ENCODE measurements at places on chromosomes 3 and 15.

- no peak for DNase-seq
Observed at GRCh38 chr15:66498501-66499386, 1.2 kb upstream of the SNAPC5 start.

DNA sequence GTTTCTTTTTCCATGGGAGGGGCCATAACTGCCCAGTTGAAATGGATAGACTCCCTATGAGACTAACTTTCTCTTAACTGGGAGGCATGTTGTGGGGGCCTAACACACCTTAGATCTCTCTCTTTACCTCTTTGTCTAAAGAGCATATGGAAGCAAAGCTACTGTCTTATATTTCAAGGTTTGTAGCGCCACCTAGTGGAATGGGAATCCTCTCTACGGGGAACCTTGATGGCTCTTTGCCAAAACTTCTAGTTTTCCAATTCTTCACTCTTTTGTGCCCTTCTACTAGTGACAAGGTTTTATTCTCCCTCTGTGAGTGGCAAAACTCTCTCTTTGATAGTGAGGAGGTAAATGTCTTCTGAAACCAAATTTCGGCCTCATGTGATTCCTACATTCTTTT lies 1030.4 kb upstream of the CADM2 start:
- no peak for DNase-seq

DNA sequence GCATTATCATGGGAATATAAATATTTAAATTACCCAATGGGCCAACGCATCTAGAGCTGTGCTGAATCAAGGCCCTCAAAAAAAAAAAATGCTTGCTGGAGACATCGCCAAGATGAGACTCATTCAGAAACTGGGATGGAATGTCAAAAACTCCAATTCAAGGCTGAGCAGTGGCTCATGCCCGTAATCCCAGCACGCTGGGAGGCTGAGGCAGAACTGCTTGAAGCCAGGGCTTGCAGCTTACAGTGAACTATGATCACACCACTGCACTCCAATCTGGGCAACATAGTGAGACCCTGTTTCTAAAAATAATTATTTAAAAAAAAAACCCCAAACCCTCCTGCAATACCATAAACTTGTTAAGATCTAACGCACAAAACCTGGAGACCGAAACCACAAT lies 3.1 kb upstream of the CACNA1D start:
- no peak for DNase-seq

GRCh38 chr3:111260878-111261277 lies 189.3 kb downstream of the NECTIN3 start:
- no peak for DNase-seq

- no peak for DNase-seq
Observed at GRCh38 chr15:44719293-44719999, 8.1 kb downstream of the B2M start.

GRCh38 chr3:167978071-167978470 lies 117.7 kb downstream of the GOLIM4 start:
- DNase-seq = no peak

DNA sequence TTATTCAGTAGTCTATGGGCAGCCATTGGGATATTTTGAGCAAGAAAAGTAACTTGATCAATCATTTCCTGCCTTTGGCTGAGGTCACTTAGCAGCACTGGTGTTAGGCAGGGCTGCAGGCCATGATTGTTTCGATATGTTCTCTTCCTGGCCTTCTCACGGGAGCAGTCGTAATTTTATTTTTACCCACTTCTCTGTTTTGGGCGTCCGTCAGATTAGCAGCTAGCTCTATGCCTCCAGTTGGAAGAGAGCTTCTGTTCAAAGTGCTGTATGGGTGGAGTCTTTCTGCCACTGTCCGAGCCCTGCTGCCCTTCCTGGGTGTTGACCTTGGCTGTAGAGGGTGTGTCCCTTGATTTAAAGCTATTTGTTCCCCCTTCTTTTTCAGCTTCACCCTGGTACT lies 123.4 kb upstream of the ROPN1 start:
- no peak for DNase-seq

DNA sequence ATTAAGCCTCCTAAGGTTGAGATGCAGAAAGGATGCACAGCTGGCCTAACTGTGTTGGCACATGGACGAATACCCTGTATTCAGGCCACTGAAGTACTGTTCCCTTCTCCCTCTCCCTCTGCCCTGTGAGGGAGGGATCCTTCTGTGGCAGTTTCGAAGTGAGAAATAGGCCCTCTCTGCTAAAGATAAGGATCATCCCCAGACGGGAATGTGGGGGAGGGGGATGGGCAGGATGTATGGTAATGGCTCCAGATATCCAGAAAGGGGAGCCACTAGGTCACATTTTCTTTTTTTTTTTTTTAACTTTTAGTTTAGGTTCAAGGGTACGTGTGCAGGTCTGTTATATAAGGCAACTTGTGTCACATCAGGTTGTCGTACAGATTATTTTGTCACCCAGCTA lies 463.1 kb downstream of the TBL1XR1 start:
- DNase-seq = no peak

DNA sequence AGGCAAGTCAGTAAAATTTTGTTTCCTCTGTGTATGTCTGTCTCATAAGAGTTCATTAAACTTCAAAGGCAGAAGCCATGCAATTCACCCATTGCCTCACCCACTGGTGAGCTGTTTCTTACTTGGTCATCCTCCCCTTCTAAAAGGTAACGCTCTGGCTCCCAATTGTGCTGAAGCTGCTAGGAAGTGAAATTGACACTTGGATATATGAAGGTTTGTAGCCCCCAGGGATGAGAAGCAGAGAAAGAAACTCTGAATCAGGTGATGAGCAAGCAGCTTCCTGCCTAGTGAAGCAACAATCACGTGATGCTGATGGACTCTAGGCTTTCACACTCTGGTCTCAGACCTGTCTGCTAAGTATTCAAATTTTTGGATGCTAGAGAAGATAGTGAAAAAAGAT lies 70.7 kb downstream of the CD200R1L start:
- DNase-seq = no peak

DNA sequence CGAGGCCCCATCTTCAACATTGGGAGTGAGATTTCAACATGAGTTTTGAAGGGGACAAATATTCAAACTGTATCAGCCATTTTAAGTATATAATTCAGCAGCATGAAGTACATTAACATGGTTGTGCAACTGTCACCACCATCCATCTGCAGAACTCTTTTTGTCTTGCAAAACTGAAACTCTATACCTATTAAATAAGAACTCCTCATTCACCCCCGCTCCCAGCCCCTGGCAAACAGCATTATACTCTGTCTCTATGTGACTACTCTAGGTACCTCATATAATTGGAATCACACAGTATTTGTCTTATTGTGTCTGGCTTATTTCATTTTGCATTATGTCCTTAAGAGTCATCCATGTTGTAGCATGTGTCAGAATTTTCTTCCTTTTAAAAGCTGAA lies 110.1 kb downstream of the MAP2K5 start:
- no peak for DNase-seq

GRCh38 chr3:194069421-194070219 lies 66.3 kb upstream of the HES1 start:
- no peak for DNase-seq

DNA sequence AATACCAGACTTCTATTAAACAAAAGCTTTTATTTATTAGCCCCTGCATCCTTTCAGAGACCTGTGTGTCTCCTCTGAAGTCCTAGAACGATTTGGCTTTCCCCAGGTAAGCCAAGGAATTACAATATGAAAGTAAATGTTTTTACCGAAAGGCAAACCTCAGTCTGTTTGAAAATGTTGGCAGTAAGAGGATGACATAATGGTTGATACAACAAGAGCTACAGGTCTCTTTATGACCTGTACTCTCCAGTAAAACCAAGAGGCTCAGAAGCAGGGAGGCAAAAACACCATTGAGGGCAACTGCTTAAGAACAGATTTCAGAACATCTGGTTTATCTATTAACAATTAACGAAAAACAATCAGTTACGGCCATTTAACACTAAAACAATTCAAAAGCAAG lies 107.8 kb downstream of the ADAM10 start:
- no peak for DNase-seq

GRCh38 chr3:107986505-107986904 lies 104.3 kb downstream of the CD47 start:
- no peak for DNase-seq

- DNase-seq = no peak
Observed at GRCh38 chr15:60473135-60473534, 5.8 kb downstream of the ICE2 start.

GRCh38 chr15:25177955-25178801 lies 223.4 kb downstream of the SNRPN start:
- peak; percentile 5 for DNase-seq

DNA sequence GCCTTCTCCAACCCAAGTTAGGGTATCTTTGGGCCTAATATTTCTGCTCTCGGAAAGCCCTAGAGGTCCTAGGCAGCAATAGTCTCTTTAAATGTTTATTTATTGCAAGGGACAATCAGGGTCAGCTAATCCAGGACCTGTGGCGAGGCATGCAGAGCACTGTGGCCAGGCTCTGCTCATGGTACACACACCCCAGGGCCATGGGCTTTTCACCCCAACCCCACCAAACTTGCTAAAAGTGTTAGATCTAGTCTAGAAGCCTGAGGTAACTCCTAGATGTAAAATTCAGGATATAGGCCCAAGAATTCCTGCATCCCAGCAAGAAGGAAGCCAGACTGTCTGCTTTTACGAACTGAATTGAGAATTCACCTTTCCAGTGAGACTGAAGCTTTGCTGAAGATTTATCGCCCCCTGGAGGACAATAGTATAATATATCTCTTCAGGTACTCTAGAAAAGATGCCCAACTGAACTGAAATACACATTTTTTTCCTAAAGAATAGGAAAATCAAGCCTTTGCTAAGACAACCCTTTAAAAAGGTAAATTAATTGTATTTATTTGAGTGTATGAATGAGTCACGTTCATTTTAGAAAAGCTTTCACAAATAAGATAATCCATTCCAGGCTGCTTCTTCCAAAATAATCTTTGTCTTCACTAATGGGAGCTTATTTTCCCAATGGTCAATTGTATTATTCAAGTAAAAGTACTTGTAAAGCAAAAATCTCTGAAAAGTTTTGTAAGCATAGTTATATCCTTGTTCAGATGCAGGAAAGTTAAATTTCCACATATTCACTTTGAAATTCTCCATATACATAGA lies 89.8 kb downstream of the LRRC3B start:
- peak; percentile 11 for DNase-seq

DNA sequence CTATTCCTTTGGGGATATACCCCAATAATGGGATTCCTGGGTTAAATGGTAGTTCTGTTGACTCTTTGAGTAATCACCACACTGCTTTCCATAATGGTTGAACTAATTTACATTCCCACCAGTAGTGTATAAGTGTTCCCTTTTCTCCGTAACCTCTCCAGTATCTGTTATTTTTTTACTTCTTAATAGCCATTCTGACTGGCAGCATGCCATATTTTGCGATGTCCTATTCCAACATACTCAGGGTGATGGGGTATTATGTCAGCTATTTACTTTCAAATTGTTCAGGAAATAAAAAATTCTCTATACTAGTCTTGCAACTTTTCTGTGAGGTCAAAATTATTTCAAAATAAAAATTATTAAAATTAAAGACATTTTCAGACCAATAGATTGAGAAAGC lies 9.1 kb upstream of the PARP14 start:
- no peak for DNase-seq

DNA sequence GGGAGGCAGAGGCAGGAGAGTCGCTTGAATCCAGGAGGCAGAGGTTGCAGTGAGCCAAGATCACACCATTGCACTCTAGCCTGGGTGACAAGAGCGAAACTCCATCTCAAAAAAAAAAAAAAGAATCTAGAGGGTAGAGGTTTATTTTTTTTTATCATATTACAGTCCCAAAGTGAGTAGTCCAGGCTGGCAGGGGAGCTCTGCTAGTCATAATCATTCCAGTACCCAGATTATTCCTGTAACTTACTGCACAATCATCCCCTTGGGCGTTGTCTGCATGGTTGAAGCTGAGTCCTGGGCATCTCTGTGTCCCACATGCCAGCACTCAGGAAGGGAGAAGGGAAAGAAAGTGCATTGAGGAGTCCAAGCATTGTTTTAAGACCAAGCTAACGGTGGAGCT lies 8.5 kb downstream of the CRELD1 start:
- DNase-seq = no peak

DNA sequence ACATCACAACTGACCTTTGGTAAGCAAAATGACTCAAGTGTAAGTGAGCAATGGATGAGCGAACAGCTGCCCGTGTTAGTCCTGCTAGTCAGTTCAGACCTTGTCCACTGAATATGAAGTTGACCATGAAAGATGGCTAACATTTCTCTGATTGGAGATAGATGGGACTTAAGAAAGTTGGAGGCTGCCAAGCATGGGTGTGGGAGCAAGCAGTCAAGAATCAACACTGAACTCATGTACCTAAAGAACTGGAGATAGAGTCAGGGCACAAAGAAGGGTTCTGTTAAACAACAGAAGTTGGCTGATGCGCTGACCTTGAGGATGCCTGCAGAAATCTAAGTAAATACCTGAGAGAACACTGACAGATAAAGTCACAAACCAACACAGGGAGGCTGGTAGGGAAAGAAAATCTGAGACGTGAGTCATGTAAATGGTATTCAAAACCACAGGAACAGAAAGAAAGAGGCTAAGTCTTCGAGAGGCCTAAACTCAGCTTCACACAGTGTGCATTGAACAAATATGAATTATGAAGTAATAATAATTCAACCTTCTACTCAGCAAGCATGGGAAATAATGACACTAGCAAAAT lies 30.7 kb upstream of the ANPEP start:
- DNase-seq = no peak

DNA sequence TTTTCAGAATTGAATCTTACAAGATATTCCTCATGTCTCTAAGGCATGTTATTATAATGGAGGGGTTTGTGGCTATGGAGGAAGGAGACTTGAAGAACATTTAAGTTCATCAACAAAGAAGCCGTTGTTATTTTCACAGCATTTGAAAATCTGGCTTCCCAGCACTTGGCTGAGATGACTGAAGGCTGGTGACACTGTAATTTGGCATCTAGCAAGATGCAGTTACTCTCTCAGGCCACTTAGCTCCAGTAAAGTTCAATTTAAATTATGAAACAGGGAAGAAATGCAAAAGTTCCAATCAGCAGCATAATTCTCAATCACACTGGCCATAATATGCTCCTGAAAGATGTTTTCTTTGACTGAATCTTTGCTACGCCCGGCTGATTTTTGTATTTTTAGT lies 139.4 kb upstream of the NUDT16 start:
- no peak for DNase-seq

DNA sequence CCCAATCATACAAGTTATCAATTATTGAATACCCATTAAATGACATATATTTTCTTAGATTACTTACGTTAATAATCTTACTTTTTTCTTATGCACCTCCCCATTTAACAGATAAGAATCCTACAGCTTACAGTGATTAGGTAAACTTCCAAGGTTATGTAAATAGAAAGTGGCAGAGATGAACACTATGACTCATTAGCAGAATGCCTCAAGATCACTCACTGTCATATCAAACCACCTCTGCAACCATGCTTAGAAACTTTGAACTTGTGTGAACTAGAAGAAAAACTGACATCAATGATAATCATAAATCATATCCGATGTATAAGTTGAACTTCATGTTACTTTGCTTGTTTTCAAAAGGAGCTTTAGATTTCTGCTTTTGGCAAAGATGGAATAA lies 911.6 kb upstream of the ARPP21 start:
- no peak for DNase-seq

GRCh38 chr3:195226445-195226844 lies 44.5 kb downstream of the XXYLT1 start:
- no peak for DNase-seq

Data from pancreas (tissue), 10 donors.